ENCODE measurements at places on chromosomes 4 and X.
A peak's percentile ranks its signal among the peaks of the same experiment; 100 is the strongest.

DNA sequence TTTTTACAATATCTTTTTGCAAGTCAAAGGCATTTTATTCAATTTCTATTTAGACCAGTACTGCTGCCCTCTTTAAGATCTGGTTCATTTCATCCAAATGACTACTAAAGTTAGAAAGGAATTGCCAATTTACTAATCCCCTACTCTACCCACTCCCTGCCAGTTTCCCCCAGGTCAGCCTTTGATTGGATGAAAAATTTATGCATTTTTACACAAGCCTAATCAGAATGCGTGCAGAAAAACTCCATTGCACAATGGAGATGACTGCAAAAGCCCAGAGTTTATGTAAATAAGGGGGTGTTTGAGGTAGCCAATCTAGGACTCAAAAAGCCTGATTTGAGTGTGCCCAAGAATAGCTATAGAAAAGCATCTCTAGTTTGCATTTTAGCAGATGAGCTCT, 310.6 kb downstream of the PABPC4L start:
- DNase-seq = no peak

DNA sequence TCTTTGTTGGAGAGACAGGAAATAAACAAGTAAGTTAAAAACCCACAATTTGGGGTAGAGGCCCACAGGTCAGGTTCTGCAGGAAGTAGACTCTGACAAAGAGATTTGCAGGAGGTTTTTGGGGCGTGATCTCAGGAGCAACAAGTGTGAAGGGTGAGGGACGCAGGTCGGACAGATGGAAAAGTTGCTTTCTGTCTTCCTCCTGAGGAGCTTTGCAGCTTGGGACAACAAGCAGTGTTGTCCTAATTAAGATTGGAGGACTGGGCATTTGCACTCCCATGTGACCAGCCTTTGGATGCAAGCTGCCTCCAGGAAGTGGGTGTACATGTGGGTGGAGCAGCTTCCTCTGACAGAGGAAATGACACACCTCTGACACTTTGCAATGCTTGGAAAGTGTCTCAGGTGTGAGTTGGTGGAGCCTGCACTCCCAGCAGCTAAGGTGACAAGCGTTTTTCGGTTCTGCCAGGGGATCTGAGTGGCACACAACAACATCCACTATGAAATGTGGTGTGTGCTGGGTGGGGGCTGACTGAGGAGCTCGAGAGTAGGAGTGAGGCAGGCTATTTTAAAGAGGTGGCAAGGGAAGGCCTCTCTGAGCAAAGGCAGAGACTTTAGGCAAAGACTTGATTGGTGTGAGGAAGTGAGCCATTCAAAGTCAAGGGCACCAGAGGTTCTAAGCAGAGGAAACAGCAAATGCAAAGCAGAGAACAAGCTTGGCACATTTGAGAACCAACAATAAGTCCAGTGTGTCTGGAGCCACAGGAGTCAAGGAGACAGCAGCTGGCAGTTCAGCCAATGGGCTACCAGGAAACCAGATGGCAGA, 339.8 kb upstream of the GATB start:
- DNase-seq = no peak

GRCh38 chr4:30717208-30718020, 2.8 kb upstream of the PCDH7 start:
- no peak for DNase-seq

GRCh38 chr4:108361446-108361820, 192.7 kb upstream of the LEF1 start:
- DNase-seq = no peak

DNA sequence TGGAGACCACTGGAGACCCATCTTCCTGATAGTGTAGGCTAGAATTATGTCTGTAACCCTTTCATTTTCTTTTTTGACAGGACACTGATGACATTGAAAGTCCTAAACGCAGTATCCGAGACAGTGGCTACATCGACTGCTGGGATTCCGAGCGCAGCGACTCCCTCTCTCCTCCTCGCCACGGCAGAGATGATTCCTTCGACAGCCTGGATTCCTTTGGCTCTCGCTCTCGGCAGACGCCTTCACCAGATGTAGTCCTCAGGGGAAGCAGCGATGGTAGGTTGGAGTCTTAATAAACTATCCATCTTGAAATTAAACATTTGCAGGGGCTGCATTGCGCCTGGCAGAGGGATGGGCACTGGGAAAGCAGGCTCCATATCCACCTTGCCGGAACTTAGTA, 75.4 kb downstream of the LIMCH1 start:
- no peak for DNase-seq

DNA sequence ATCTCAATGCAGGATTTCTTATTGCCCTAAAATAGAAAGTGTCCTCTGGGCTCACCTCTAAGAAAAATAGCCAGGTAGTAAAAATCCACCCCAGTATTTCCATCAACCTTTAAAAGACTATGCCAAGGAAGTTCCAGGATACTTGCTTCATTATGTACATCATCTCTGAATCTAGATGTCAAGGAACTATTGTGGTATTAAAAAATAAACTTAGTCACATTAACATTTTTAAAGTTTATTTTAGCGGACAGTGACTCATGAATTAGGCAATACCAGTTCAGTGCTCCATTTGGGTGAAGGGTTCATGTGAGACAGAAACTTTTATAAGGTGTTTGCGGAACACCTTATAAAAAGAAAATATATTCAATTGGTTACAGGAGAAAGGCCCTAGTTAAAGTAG, 209.2 kb downstream of the ADAM29 start:
- DNase-seq = no peak

DNA sequence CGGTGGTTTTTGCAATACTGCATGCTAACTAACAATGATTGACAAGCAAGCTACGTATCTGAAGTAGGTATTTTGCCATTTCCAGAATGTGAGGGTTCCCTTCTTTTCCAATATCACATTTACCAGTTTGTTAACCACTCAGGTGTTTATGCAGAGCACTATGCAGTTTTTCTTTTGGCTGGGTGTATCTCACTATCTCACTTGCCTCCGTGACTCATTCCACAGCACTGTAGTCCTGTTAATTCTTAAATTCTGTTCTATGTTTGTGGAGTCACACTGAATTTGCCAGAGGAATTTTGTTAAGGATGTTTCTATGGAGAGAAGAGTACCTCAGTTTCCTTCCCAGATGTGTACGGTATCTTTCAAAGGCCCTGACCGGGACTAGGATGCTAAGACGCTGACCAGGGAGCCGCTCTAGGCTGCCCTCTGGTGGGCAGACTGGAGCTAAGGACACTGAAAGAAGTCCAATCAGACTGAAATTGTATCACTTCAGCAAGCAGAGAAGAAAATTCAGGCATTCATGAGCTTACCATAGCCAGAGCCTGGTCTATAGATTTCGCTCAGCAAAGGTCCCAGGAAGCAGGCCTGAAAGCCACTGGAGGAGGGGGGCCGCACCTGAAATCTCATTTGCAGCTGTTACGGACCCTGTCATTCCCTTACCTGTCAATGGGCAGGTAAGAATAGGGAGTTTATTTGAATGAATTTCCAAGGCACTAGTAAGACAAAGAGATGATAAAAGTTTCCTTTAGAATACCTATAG, 388.4 kb upstream of the SPOCK3 start:
- DNase-seq = peak; percentile 3

DNA sequence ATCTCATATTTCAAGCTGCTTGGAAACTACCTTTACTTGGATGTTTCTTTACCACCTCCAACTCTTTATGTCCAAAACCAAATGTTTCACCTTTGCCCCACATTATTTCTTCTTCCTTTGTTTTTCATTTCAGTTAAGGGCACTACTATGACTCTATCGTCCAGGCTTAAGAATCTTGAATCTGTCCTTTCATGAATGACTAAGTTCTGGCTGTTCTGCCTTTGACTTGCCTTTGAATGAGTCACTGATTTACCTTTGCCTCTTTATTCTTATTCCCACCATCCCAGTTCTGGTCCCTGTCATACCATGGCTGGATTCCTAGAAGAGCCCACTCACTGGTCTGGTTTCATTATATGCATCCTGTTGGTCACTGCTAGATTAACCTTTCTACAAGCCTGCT, 30.6 kb upstream of the PLAC1 start:
- DNase-seq = no peak

GRCh38 chr4:123755655-123756054, 359.1 kb downstream of the SPRY1 start:
- DNase-seq = no peak

DNA sequence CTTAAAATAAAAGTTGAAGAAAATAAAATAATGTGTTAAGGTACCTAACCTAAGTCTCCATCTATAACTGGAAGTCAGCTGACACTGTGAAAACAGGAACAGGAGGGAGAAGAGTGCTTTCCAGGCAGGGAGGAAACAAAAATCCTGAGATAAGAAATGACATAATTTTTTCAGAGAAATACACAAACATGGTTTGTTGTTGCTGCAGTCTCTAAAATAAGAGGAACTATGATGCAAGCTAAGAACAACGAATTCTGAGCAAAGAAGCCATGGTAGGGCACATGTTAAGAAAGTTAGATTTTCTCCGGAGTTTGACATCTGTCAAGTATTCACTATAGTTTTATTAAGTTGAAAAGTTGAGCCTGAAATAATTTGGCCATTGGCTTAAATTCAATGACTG, 26.9 kb downstream of the PAPSS1 start:
- DNase-seq = no peak

DNA sequence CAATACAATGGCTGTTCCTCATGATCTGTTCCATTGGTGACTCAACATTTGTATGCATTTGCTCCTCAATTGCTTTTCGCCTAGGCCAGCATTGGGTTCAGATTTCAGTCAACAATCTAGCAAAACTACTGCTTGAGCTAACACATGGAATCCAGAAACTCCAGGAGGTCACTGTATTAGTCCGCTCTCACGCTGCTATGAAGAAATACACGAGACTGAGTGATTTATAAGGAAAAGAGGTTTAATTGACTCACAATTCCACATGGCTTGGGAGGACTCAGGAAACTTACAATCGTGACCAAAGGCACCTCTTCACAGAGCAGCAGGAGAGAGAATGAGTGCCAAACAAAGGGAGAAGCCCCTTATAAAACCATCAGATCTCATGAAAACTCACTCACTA, 67.1 kb downstream of the RXFP1 start:
- DNase-seq = no peak

DNA sequence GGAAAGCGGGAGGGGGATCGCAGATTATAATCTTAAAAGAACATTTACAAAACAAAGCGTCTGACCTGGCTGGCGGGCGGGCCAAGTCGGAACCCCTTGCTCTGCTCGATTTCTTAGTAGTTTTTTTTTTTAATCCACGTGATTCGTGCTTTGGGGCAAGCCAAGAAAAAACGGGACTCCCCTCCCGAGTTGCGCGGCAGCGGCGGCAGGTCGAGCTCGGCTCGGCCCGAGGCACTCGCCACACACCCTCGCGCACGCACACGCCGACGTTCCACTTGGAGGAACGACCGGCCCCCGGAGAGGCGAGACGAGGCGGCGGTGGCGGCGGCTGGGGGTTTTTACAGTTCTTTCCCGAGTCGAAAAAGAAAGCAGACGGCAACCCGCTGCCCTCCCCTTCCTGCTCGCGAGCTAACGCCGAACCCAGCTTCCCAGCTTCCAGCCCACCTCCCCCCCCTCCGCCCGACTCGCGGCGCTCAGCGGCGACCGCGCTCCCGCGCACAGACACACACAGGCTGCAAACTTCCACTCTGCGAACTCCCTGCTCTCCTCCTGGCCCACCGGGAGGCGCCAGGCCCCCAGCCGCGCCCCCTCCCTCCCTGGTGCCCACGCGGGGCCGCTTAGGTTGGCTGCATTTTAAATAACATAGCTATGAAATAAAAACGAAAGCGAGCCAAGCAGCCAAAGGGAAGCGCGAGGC, 1.2 kb downstream of the BCOR start:
- no peak for DNase-seq

GRCh38 chr4:77600521-77601451, 4.8 kb upstream of the CXCL13 start:
- DNase-seq = no peak

- DNase-seq = no peak
These were observed 300.2 kb upstream of the CLNK start for GRCh38 chr4:10984815-10985214.

- no peak for DNase-seq
These were observed 18.6 kb upstream of the ADRA2C start for GRCh38 chr4:3747581-3747904.

DNA sequence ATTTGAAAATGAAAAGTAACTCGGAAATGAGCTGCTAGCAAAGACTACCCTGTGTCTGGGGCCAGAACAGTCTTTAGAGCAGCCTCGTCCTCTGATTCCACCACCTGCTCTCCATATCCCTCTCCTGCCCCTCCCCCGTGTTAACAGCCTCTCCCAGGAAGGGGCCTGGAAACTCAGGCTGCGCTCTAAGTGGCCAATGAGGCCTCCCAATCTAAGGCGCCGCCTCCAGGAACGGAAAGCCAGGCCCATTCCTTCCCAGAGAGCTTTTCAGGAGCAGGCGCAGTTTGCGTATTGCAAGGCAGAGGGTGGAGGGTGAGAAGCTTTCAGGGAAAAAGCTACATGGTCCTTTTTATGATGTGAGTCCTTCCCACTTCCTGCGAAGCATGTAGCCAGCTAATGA, 31.2 kb downstream of the RS1 start:
- DNase-seq = no peak

- no peak for DNase-seq
These were observed 128.8 kb upstream of the NKX1-1 start for GRCh38 chr4:1534876-1535526.

- DNase-seq = no peak
These were observed 296.7 kb upstream of the FGF13 start for GRCh38 chrX:139008185-139008584.

- no peak for DNase-seq
These were observed 294.9 kb upstream of the TBX22 start for GRCh38 chrX:79719568-79720231.

GRCh38 chr4:112865443-112865842, 184.0 kb upstream of the ANK2 start:
- no peak for DNase-seq

GRCh38 chr4:3403348-3403906, 38.3 kb upstream of the HGFAC start:
- DNase-seq = no peak

- DNase-seq = no peak
These were observed 230.7 kb downstream of the DCLK2 start for GRCh38 chr4:150308824-150309472.

DNA sequence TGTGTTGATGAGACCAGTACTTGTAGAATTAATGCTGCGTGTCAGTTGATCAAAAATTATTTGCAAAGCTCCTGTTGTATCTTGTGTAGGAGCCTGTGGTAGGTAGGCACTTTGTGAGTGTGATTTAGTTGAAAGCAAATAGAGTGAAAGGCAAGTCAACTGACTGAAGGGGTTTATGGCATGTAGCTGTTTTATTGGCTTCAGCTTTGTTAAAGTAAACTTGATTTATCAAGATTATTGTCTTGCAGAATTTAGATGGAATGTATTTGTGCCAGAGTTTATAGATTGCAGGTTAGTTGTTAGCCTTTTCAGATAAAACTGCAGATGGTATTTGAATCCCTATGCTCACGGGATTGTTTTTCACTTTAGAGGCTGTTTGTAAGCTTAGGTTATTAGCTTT, 128.0 kb downstream of the FRAS1 start:
- DNase-seq = no peak

- DNase-seq = no peak
These were observed 115.1 kb downstream of the CRLF2 start for GRCh38 chrX:1097328-1097727.

GRCh38 chrX:95728446-95728845, 956.2 kb upstream of the DIAPH2 start:
- no peak for DNase-seq

GRCh38 chrX:27968352-27968751, 12.9 kb downstream of the DCAF8L1 start:
- no peak for DNase-seq
